ENCODE measurements at places on chromosomes 12 and 14. TPM values are rescaled to one million over a fixed set of nuclear protein-coding genes. Genes with fewer than 3 reads are reported as not detected.

TAS2R13 gene
- 5.2 TPM for total RNA-seq

SCARB1 gene
- total RNA-seq: 12.5 TPM

RAPGEF3 gene
- total RNA-seq: 6.9 TPM

GLIPR1L2 gene
- 1.7 TPM for total RNA-seq

RPL10L gene
- total RNA-seq: 0.25 TPM

SOAT2 gene
- not detected for total RNA-seq

PRB4 gene
- not detected for total RNA-seq

AMDHD1 gene
- 0.25 TPM for total RNA-seq

SLC5A8 gene
- 2.2 TPM for total RNA-seq

PPP4R4 gene
- 0.49 TPM for total RNA-seq

GOLGA3 gene
- total RNA-seq: 35.9 TPM

DUSP6 gene
- total RNA-seq: 23.4 TPM

RECQL gene
- total RNA-seq: 27.5 TPM

RERGL gene
- total RNA-seq: 0.74 TPM
